ENCODE measurements at places on chromosomes 6 and 20. TPM values are rescaled to one million over a fixed set of nuclear protein-coding genes. Genes with fewer than 3 reads are reported as not detected.

MANEA gene
- total RNA-seq: 7.2 TPM

SSTR4 gene
- not detected for total RNA-seq

SMLR1 gene
- total RNA-seq: not detected

CPXM1 gene
- not detected for total RNA-seq

PTCHD4 gene
- total RNA-seq: 0.15 TPM

HSPA1L gene
- total RNA-seq: 2.6 TPM

GHRH gene
- total RNA-seq: not detected

GJA1 gene
- total RNA-seq: not detected

Measured in PC-9 (cell line).